Thoracic aorta (tissue), 2 donors: ENCODE measurements at places on chromosomes 2 and 18.

DNA sequence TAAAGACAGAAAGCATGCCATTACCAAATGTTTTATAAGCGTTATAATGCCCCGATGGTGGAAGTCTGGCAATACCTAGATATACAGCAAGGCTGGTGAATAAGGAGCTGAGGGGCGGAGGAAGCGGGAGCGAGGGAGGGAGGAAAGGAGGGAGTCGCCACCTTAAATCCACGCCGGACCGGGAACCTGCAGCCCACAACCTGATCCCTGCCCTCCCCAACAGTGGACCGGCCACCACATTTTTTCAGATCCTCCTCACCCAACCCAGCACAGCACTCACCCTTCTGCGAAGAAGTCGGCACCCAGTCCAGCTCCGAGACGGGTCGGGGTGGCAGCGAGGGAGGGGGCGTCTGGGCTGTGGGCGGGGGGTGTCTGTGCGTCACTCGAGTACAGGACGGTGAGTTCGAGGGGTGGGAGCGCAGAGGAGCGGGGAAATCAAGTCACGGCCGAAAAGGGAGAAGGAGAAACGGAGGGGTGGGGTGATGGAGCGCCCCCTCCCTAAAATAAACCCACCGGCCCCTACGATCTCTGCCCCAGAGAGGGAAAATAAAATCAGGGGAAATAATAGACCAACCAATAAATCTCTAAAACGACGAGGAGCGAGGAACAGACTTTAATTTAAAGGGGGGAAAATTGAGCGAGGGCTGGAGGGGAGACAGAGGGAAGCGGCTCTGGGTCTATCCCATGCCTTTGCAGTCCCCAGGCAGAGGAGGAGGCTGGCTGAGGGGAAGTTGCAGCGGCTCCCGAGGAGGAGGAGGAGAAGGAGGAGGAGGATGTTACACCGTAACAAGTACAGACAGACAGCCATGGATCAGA is 96.5 kb upstream of the SERTAD2 start:
- peak; percentile 32 for DNase-seq

DNA sequence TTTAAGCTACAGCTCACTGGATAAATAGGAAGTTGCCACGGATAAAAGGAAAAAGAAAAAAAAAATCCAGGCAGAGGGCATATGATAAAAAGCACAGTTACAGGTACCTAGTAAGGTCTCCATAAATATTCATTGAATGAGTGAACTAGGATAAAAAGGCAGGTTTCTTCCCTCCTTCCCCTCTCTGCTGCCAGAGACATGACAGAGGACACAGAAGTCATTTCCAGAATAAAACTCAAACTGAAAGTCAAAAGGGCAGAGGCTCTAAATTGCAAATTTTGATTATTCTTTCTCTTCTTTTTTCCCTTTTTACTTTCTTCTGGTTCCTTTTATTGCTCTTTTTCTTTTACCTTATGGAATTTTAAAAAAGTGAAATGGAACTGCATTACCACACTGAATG is 7.7 kb downstream of the CD302 start:
- DNase-seq = no peak

DNA sequence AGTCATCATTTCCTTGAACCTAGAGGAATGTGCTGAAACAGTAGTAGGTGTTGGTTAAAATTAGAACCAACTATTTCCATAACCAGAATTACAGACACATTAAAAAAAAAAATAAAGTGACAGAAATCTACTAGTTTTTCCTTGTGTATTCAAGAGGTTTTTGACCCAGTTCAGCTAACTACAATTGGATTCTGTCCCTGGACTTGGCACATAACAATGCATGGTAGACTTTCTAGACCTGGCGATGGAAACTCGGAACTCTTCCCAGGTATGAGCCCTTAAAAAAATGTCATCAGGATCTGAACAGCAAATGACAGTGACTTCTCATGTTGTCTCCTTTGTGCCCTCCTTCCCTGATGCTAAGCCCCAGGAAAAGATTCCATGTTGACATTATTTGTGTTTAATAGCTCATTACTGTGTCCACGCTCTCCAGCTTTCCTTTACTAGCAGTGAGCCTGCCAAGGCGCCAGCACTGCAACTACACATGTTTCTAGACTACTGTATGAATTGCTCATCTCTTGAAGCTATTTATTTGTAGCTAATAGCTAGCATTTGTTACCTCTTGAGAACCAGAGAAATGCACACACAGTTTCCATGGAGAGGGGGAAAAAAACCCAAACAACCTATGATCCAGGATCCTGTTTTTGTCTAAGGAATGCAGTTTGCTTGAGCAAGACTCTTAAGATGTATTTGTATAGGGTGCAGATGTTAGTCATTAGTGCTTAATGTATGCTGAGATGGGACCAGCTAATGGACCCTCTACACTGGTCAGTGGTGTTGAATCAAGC is 148.5 kb downstream of the FMNL2 start:
- no peak for DNase-seq

- DNase-seq = no peak
These were observed 336.9 kb upstream of the PIK3C3 start for GRCh38 chr18:41618147-41618546.

GRCh38 chr2:216690456-216690852 is 4.9 kb downstream of the IGFBP5 start:
- no peak for DNase-seq

DNA sequence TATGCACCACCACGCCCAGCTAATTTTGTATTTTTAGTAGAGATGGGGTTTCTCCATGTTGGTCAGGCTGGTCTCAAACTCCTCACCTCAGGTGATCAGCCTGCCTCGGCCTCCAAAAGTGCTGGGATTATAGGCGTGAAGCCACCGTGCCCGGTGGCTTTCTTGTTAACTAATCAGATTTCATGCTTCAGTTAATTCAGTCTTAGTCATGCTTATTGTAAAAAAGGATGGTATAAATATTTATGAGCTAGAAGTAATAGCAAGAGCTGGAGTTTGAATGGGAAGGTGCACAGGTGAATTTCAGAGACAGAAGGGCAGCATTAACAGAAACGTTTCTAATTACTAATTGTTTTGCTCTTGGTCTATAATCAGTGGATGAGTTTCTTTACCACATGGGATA is 10.3 kb downstream of the GEMIN6 start:
- no peak for DNase-seq

- DNase-seq = no peak
These were observed 76.0 kb upstream of the RBM44 start for GRCh38 chr2:237722616-237723015.

GRCh38 chr2:110097506-110098220 is 18.0 kb downstream of the MALL start:
- no peak for DNase-seq

- no peak for DNase-seq
These were observed 25.4 kb downstream of the KIF5C start for GRCh38 chr2:148900350-148900837.

- no peak for DNase-seq
These were observed 133.8 kb upstream of the TWIST2 start for GRCh38 chr2:238714038-238714528.

DNA sequence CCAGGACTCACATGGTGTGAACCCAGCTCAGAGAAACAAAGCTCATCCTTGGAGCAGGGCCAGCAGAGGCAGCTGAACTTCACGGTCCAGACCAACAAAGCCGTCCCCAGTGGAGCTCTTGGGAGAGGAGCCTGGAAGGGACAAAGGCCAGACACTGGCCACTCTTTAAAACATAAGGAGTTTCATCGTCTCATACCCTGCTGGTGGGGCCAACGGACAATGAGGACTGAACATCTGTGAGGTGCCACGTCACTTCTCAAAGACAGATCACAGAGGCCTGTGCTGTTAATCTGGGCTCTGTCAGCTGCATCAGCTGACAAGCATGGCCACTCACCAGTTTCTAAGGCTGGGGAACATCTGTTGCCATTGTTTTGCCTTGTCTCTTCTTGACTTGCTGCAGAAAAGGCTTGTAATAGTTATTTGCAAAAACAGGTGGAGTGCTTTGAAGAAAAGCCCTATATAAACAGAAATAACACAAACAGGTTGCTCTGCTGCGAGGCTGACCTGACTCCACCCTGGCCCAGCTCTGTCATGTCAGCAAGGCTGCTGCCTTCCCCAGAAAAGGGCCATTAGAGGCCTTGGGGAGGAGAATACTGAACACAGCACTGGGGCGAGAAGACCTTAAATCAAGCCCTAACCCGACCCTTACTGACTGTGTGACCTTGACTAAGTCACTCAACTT is 68.1 kb upstream of the DAPL1 start:
- no peak for DNase-seq

- DNase-seq = no peak
These were observed 44.3 kb downstream of the CALCRL start for GRCh38 chr2:187403568-187404260.

- DNase-seq = no peak
These were observed 142.3 kb upstream of the BOD1L2 start for GRCh38 chr18:57004366-57005121.

DNA sequence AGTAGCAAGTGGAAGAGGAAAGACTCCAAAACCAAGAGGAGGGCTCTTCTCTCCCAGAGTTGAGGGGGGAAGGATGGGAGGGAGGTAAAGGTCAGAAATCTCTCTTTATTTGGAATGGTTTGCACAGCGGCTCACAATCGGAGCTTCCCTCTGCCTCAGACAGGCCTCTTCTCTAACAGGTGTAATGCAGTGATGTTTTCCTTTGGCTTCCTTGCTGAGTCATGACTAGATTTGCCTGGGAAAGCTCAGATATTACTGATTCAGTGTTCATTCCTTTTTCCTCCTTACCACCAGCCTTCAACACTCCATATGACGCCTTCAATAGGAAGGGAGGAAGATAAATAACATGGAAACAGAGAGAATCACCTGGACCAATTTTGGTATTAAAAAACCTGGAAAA is 136.6 kb downstream of the RNF152 start:
- no peak for DNase-seq

DNA sequence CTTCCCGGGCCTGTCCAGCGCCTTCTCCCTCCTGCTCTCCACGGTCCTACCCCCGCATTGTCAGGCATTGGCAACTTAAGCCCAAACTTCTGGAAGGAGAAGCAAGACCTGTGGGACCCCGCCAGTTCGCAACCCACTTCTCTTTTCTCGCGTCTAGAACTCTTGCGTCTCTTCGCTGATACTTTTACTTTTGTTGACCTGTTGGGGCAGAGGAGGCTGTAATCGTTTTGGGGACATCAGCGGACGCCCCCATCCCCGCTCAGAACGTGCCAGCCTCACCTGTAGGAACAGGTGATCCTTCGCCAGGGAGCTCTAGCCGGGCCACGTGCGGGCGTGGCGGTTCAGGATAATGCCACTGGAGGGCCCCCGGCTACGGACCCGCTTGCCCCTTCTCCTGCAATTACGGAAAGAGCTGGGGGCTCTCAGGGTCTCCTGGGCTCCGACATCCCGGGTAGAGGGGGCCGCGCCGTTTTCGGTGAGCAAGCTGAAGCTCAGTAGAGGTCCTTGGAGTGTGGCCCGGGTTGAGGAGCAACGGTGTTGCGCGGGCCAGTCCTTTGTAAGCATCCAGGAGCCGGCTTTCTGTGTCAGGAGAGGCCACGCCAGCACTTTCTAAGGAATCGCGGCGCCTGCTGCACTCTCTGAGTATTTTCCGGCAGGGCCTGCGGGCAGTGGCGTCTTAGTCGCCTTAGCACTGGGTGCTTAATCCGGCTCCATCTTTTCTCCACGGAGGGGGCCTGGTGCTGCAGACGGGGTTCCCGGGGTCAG is 1.6 kb downstream of the MTCL1 start:
- no peak for DNase-seq

DNA sequence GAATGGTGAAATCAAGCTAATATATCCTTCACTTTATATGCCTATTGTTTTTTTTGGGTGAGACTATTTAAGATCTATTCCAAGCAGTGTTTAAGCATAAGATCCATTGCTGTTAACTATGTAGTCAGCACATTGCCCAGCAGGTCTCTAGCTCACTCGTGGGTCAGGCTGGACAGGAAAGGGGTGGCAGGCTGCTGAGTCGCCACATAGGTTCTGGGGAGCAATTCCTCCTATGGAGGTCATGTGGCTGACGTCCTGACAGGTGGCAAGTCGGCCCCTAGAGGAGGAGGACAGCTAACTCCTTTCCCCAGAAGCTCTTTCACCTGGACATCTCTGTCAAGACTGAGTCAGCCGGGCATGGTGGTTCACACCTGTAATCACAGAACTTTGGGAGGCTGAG is 13.9 kb upstream of the RAB31 start:
- no peak for DNase-seq

DNA sequence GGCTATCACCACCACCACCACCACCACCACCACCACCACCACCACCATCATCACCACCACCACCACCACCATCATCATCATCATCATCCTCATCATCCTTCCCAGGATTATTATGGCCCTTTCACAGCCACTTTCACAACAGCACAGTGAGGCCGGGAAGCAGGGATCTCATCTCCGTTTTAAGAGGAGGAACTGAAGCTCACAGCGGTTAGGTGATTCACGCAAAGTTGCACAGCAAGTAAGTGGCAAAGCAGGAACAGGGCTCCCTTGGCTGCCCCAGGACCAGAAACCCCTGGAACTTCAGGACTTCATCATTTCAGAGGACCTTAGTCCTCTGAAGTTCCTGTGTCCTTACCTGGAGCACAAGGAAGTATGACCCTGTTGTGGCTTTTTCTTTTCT is 26.8 kb downstream of the MRPL35 start:
- no peak for DNase-seq

DNA sequence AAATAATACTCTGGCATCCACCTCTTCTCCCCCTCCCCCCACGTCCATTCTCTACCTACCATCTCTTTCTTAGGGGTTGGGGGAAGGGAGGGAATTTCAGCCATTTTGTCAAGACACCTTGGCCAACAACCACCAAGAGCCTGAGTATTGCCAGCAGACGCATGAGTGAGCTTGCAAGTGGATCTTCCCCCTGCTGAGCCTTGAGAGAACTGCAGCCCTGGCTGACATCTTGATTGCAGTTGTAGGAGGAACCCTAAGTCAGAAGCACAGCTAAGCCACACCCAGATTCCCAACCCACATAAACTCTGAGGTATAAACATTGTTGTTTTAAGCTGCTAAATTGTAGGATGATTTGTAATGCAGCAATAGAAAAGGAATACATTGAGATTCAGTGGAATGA is 165.6 kb downstream of the TMEFF2 start:
- no peak for DNase-seq

DNA sequence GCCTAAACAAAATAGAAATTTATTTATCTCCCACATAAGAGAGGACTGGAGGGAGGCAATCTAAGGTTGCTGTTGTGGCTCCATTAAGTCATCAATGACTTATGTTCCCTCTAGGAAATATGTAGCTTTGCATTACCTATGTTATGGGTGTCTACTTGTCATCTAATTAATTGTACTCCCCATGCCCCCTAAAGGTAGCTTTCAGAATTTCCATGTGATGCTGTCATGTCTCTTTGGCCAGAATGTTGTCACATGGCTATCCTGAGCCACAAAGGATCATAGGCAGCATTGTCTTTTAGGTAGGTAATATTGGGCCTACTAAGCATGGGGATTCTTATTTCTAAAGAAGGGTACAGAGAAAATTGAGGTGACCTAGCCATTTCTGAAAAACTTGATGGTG is 935.6 kb upstream of the FANCL start:
- DNase-seq = no peak

GRCh38 chr2:75499534-75499933 is 61.2 kb downstream of the EVA1A start:
- no peak for DNase-seq

DNA sequence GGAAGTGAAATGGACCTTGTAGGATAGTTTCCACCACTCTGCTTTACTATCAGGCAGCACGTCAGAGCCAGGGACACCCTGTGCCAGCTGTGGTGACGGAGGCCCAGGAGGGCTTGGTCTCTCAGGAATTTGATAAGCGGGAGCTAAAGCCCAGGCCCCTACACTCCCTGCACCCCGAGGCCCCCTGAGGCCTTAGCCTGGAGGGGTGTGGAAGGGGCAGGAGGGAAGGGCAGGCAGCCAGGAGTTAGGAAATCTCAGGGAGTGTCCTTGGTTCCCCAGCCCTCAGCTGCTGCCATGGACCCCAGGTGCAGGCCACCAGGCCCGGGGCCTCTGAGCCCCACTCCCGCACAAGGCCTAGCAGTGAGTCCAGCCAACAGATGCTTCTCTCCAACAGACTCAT is 38.2 kb downstream of the PDIA6 start:
- no peak for DNase-seq
